ENCODE measurements at places on chromosomes 3 and 15.

DNA sequence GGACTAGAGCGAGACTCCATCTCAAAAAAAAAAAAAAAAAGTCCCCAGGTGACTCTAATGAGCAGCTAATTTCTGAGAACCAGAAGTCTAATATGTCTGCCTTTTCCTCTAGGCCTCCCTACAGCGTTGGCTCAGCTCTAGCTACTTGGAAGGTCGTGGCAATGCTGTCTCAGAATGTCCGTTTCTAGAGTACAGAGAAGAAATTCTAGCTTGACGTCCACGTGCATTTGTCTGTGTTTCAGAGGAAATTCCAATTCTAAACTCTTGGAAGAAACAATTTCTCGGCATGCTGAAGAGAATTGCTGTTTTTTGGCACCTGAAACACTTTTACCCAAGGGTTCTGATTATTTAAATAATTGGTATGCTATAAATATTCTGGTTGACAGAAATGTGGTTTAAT is 78.8 kb downstream of the SOX2 start:
- DNase-seq: no peak

GRCh38 chr3:124812291-124813265 is 74.6 kb downstream of the ITGB5 start:
- DNase-seq: no peak

DNA sequence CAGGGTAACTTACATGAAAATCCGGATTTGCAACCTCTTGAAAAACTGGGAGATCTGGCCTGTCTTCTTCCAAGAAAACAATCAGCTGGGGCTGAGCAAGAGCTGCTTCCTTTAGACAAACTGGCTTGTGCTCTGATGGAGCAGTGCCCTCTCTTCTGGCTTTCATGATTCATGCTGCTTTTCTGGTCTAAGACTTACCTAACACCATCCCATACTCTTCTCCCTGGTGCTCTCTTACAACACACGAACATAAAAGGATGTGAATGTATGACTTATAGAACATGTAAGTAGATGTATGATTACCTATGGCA is 9.9 kb downstream of the TJP1 start:
- no peak for DNase-seq

- no peak for DNase-seq
These were observed 97.4 kb downstream of the WNT7A start for GRCh38 chr3:13782501-13782900.

- DNase-seq: no peak
These were observed 20.4 kb upstream of the PSTPIP1 start for GRCh38 chr15:76974456-76975036.

DNA sequence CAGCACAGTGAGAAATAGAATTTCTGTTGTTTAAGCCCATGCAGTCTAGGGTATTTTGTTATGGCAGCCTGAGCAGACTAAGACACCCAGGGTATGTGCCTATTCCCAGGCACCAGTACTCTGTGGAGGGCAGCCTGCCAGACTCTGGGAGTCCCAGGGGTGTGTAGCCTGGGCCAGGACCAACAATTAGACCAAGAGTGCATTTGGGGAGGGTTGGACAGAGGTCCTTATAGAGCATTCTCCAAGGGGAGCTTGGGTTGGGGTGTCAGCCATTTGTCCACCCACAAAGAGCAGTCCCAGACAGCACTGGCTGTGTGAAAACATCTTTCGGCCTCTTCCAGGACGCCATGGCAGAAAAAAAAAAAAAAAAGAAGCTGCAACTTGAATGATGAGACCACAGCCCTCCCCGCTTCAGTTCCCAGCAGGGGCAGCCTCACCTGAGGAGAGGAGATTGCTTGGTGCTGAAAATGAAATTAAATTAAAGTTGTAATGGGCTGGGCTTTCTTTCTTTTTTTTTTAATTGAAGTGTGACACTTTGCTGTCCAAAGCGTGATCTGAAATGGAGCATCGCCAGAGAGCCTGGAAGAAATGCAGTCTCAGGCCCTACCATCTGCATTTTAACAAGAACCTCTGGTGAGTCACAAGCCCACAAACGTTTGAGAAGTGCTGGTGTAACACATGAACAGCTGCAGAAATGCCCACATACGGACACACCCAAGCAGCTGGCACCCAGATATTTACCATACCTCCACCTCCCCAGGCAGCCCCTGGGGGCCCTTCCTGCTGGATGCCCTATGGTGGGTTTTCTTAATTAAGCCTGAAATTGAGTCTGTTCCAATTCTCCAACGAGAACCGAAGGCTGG is 21.3 kb upstream of the CAV3 start:
- DNase-seq: no peak

DNA sequence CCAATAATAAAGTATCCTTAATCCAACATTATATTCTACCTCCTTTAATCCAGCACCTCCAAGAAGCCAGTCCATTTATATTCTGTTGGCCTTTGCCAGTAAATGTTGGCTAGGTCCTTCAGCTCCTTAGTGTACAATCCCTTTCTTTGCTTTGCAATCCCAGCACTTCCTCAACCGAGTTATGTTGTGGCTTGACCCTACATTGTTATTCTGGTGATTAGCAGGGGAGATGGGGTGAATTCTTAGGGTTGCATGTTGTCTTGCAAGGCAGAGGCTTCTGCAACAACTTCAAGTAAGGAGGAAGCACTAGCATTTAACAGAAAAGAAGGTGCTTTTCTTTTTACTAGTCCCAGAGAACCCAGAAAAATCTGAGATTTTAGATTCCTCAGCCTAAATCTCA is 127.2 kb downstream of the CD47 start:
- no peak for DNase-seq
